ENCODE measurements at places on chromosomes 16 and 17.
A peak's percentile ranks its signal among the peaks of the same experiment; 100 is the strongest.

DNA sequence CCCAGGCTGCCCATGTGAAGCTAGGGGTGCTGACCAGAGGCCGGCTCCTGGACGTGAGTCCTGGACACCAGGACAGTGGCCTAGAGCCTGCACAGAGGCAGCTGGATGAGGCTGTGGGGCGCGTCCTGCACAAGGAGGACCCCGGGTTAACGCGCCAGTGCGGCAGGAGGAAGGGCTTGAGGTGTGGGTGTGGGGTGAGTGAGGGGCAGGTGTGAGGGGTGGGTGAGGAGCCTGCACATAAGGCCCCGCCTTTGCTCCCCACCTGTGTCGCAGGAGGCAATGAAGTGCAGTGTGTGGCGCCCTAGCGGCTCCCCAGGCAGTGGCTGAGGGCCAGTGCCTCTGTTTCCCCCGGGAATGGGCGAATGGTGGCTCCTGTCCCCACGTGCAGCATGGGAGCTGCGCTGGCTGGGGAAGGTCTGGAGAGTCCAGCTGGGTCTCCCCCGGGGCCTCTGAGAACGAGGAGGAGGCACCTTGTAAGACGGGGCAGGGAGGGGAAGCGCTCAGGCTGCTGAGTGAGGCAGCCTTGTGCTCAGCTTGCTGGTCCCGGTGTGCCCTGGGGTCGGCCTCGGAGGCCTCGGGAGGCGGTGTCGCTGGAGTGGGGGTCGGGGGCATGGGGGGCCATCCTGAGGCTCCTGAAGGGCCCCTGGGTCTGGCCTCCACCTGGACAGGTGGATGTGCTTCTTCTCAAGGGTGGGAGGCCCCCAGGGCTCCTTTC is 3.2 kb downstream of the CD7 start:
- DNase-seq: no peak

GRCh38 chr17:82324566-82325285 is 7.3 kb upstream of the CD7 start:
- no peak for DNase-seq

DNA sequence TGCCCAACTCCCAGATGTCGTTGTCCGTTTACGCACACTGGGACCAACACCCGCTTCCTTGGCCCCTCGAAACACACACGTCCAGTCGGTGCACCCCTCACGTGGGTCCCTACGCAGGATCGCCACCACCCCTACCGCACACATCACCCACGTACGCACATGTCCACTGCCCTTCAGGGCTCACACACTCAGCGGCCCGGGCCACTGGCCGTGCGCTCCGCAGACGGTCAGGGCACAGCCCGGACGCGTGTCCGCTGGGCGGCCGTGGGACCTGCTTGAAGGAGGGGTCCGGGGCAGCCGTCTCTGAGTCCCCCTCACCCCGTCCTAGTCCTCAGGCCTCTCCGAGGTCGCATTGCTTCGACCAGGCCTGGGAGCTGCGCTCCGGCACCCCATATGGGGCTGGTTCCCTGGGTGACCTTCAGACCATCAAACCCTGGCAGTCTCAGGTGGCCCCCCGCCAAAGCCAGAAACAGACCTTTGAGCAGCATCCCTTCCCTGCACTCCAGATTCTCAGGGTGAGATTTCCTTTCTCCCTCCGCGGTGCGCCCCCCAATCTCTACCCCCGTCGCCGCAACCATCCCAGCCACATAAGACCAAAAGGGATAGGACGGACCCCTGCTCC is 914 bp upstream of the GPRC5B start:
- DNase-seq: no peak

- no peak for DNase-seq
Observed at GRCh38 chr17:76953946-76954345, 85.7 kb downstream of the MGAT5B start.

DNA sequence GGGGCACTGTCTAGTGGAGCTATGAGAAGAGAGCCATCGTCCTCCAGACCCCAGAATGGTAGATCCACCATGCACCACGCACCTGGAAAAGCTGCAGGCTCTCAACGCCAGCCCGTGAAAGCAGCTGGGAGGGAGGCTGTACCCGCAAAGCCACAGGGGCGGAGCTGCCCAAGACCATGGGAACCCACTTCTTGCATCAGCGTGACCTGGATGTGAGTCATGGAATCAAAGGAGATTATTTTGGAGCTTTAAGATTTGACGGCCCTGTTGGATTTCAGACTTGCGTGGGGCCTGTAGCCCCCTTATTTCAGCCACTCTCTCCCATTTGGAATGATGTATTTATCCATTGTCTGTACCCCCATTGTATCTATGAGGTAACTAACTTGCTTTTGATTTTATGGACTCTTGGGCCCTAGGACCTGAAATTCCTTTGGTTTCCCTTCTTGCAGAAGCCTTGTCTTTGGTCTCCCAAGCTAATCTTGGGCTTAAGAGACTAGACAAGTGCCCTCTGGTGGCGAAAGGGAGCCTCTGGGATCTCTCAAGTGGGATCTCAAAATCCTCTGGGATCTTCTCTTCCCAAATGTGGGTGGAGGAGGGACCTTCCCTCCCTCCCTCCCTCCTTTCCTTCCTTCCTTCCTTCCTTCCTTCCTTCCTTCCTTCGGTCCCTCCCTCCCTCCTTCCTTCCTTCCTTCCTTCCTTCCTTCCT is 58.2 kb upstream of the HAPSTR1 start:
- DNase-seq: no peak

- DNase-seq: no peak
Observed at GRCh38 chr16:23128056-23128455, 21.2 kb downstream of the USP31 start.

DNA sequence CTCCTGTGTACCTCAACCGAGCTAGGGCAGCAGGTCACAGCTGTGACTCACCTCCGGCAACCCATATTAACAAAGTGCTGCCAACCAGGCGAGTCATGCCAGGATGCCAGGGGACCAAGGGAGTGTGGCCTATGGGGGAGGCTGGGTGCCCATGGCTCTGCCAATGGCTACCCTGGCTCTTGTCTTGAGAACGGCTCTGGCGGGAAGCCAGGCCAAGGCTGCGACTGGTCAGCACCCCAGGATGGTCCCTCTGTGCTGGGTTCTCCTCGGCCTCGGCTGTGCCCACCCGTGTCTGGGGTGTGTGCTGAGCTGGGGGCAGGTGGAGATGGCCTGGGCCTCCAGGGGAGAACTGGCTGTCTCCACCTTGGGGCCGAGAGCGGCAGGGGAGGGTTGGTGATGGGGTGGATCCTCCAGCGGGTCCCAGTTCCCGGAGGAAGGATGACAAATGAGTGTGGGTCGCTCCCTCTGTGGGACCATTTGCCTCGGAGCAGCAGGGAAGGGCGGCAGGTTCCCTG is 75.8 kb downstream of the MRC2 start:
- DNase-seq: no peak

GRCh38 chr16:27759967-27760788 is 210.2 kb downstream of the KATNIP start:
- no peak for DNase-seq

- DNase-seq: no peak
Observed at GRCh38 chr16:11768849-11769248, 26.2 kb upstream of the TXNDC11 start.

GRCh38 chr16:1057252-1057932 is 15.2 kb upstream of the SSTR5 start:
- peak; percentile 25 for DNase-seq

GRCh38 chr17:75908201-75908600 is 3.5 kb upstream of the MRPL38 start:
- no peak for DNase-seq

- no peak for DNase-seq
Observed at GRCh38 chr16:24170407-24170806, 85.7 kb upstream of the CACNG3 start.

DNA sequence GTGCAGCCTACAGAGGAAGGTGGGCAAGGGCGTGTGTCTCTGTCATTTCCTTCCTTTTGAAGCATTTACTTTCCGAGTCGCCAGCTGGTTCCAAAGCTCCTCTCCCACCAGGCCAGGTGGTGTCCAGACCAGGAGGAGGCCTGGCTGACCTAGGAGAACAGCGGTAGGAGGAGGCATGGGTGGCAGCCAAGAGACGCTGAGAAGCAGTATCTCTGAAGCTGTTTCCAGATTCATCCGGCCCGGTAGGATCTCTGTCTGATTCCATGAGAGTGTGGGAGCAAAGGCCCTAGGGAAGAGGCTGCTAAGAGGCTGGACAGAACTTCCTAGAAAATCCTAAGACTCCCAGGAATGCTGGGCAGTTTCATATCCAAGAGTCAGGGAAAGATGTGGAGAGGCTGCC is 20.3 kb downstream of the MEOX1 start:
- DNase-seq: no peak

GRCh38 chr16:24018485-24018884 is 182.7 kb downstream of the PRKCB start:
- no peak for DNase-seq

- DNase-seq: no peak
Observed at GRCh38 chr17:69246726-69247375, 18.2 kb upstream of the ABCA10 start.

DNA sequence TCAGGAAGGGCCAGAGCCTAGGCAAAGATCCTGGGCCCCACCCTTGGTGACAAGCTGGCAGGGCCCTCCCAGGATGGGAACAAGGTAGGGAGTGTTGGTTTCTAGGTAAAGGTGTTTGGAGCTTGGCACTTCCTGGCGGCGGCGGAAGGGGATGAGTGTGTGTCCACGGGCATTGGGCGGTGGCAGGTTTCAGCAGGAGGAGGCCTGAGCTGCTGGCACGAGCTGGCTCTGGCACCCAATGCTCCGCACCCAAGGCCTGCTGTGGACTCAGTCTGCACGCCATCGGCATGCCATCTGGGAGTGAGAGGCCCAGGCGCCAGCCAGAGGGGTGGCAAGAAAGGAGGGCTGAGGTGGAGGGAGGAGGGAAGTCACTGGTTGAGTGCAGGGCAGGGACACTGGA is 46.9 kb upstream of the TAC4 start:
- no peak for DNase-seq

- no peak for DNase-seq
Observed at GRCh38 chr17:68169840-68170239, 78.0 kb upstream of the AMZ2 start.

DNA sequence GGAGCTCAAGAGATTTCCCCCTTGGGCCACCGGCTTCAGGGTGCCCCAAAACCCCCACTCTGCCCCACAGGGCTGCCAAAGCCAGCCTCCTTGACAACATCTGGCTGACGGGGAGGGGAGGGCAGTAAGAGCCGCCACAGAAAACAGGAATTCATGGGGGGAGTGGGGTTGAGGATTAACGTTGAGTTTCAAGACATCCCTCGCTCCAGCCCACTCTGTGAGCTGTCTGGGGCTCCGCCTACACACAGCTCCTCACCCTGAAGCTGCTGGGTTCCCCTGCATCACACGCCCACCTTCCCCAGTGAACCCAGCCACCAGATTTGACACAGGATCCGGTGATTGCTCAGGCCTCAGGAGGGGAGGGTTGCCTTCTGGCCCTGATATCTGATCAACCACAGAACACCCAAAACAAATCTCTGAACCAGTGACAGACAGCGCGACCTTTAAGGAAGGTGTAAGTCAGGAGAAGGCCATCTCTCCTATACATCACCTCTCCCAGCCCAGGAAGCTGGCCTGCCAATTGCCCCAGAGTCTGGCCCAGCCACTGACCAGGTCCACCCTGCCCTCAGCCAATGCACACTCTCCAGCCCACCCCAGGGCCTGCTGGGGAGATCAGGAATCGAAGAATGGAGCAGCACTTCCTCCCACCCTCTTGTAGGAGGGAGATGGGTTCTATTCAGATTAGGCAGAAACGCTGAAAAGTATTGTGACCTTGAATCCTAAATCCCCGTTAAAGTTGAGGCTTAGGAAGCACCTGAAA is 132.1 kb downstream of the CLEC16A start:
- DNase-seq: no peak

DNA sequence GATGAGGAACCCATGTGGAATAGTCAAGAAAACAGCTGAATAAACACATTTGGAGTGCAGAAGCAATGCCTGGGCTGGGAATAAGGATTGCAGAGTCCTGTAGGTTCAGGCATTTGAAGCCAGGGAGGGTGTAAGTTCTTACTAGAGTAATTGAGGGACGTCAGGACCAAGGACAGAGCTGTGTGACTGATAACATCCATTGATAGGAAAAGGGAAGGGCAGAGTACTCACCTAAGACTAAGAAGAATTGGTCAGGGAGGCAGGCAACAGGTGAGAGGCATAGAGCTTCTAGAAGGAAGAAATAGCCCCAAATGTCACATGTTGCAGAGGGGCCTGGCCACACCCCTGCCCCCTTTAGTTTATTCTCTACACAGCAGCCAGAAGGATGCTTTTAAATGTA is 79.8 kb upstream of the TMEM132E start:
- no peak for DNase-seq

DNA sequence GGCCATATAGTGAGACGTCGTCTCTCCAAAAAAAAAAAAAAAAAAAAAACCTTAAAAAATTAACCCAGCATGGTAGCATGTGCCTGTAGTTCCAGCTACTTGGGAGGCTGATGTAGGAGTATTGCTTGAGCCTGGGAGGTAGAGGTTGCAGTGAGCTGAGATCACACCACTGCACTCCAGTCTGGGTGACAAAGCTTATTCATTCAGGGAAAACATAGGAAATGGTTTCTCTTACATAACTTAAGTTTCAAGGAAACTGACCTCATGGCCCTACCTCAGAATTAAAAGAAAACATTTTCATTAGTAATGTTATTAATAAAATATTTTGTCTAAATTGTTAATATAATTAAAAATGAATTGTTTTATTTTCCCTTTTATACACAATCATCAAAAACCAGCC is 31.4 kb downstream of the COG1 start:
- DNase-seq: no peak

DNA sequence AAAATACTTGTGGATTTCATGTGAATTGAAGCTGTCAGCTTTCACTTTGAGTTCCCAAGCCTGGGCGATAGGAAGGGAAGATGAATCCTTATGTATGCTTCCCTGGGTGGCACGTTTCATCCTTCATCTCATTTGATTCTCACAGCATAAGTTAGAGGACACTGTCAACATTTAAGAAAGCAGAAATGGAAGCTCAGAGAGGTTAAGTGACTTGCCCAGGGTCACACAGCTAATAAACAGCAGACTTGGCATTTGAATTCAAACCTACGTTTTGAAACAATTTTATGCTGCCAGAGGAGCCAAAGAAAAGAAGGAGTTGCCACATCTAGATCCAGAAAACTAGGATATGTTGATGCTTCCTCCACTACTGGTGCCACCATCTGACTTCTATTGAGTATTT is 108.3 kb upstream of the GPR139 start:
- DNase-seq: no peak

GRCh38 chr16:72751076-72751475 is 296.9 kb downstream of the ZFHX3 start:
- DNase-seq: no peak

GRCh38 chr17:31687505-31688126 is 171.4 kb downstream of the COPRS start:
- DNase-seq: no peak

- DNase-seq: no peak
Observed at GRCh38 chr16:57692636-57693035, 2.0 kb upstream of the DRC7 start.

- no peak for DNase-seq
Observed at GRCh38 chr17:61738249-61738648, 125.1 kb downstream of the BRIP1 start.

GRCh38 chr16:4602331-4602730 is 12.4 kb downstream of the UBALD1 start:
- no peak for DNase-seq

- no peak for DNase-seq
Observed at GRCh38 chr16:73505577-73505976, 457.6 kb upstream of the ZFHX3 start.
